AG20443 (cell line): ENCODE measurements at places on chromosomes 5 and 9.

DNA sequence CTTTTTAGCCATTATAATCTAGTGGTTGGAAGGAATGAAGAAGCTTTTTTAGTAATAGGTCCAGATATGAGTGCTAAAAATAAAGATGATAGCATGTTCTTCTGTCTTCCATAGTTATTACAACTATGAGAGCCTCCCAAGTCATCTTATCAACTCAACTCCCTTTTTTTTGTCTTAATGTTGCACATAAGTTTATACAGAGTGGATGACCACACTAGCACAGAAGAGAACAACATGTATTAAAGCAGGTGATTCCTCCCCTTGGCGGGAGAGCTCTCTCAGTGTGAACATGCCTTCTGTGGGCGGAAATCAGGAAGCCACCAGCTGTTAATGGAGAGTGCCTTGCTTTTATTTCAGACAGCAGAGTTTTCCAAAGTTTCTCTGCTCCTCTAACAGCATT is 40.1 kb upstream of the STX17 start:
- no peak for DNase-seq

GRCh38 chr5:172339264-172340180 is 56.0 kb upstream of the UBTD2 start:
- no peak for DNase-seq

GRCh38 chr5:101605700-101606099 is 690.4 kb downstream of the SLCO4C1 start:
- no peak for DNase-seq

DNA sequence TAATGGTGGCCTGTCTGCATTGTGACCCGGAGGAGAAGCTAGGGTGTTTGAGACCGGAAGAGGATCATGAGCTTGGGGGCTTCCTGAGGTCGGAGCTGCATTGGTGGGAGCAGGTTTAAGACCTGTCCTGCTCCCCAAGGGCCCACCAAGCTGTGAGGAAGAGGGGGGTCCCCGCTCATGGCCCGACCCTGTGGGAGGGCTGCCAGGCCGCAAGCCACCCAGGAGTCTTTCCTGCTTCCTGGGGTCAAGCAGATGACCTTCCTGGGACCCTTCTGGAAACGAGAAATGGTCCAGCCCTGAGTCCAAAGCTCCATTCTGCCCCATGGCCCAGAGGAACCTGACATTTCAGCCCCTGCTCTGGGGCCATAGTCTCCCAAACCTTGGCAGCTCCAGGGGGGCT is 61.5 kb upstream of the RNU6ATAC start:
- DNase-seq: no peak

DNA sequence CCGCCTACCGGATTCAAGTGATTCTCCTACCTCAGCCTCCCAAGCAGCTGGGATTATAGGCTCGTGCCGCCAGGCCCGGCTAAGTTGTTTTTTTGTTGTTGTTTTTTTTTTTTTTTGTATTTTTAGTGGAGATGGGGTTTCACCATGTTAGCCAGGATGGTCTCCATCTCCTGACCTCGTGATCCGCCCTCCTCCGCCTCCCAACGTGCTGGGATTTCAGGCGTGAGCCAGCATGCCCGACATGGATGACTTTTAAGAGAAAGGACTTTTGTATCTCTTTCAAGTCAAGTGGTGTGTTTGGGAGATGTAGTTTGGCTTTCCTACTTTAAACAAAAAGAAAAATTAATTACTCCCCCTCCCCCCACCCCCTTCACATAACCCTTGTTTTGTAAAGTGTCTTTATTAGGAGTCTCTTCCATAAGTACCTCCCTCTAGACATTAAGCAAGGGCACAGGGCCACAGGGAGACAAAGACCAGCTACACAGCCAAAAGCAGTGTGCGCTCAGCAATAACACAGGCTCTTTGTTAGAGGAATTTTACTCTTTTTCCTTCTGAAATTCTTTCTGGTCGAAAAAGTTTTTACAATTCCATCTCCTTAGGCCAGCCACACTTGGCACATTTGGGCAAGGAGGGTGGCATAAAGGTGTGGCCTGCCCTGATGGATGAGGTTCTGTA is 31.2 kb downstream of the JAKMIP2 start:
- DNase-seq: no peak

DNA sequence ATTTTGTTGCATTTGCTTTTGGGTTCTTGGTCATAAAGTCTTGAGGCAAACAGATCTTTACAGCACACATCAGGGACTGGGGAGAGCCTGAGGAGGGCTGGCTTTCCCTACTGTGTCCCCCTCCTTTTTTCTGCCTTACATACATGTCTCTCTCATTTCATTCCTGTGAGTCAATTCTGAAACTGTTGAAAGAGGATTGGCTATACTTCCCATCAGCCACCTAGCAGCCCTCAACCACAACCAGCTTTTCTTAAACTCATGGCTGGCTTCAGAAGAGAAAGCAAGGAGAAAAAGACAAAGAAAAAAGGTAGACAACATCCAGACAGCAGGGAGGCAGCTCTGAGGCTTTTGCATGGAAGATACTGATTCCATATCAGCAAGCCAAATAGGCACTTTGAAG is 374.8 kb upstream of the KIF2A start:
- DNase-seq: no peak

DNA sequence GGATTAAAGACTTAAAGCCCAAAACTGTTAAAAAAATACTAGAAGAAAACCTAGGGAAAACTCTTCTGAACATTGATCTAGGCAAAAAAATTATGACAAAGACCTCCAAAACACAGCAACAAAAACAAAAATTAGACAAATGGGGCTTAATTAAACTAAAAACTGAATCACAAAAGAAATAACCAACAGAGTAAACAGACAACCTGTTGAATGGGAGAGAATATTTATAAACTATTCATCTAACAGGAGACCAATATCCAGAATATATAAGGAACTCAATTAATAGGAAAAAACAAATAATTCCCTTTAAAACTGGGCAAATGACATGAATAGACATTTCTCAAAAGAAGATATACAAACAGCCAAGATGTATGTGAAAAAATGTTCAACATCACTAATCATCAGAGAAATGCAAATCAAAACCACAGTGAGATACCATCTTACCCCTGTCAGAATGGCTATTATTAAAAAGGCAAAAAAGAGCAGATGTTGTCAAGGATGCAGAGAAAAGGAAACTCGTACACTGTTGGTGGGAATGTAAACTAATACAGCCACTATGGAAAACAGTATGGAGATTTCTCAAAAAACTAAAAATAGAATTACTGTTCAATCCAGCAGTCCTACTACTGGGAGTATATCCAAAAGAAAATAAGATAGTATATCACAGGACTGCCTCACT is 50.2 kb upstream of the TLX3 start:
- DNase-seq: no peak

DNA sequence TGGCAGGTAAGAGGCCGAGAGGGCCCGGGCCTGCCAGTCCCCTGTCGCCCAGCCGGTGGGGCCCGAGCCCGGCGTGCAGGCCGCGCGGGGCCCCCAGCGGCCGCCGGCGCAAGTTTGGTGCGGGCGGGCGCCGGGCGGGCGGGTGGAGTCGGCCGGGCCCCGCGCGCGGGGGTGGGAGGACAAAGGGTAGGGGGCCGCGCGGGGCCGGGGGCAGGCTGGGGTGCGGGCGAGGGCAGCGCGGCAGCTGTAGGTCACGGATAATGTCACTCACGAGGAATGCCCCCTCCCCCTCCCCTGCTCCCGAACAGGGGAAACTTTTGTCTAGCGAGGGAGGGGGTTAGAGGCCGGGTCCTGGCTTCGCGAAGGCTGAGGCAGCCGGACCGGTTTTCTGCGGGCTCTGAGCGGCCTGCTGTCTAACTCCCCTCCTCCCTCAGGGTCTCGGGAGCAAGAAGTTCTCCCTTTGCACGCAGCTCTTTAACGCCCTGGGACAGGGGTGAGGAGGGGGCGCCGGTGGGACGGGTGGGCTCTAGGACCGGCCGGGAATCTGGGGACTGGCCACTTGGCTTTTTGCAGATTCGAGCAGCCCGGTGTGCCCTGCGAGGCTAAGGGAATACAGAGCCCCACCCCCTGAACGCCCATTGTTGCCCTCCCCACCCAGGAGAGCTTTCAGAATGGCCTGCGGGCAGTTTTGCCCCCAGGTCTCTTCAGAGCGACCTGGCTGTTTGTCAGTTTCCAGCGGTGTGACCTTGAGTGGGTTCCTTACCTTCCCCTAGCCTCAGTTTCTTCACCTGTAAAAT is 21.3 kb upstream of the NDST1 start:
- peak; percentile 58 for DNase-seq

GRCh38 chr5:78751872-78752271 is 103.3 kb upstream of the LHFPL2 start:
- no peak for DNase-seq

GRCh38 chr9:97562542-97562941 is 61.1 kb downstream of the TMOD1 start:
- no peak for DNase-seq

DNA sequence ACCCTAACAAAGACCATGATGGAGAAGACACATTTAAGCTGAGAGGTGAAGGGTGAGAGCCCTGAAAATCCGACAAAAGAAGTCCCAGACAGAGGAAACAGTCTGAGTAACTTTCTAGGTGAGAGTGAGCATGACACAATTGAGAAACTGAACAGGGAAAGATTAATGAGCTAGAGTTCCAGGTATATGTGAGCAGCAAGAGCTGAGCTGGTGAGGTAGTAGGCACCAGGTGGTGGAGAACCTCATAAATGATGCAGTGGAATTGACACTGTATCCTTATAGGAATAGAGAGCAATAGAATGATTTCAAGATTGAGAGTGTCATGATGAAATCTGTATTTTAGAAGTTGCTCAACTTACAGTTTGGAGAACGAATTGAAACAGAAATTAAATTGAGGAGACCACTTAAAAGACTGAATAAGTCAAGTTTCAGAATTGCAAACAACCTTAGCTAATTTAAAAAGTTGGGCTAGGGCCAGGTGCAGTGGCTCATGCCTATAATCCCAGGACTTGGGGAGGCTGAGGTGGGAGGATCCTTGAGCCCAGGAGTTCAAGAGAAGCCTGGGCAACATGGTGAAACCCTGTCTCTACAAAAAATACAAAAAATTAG is 89.8 kb downstream of the NREP start:
- no peak for DNase-seq

GRCh38 chr9:135326633-135327152 is 152.9 kb upstream of the PPP1R26 start:
- DNase-seq: no peak

- DNase-seq: no peak
Observed at GRCh38 chr5:67730917-67731474, 484.6 kb upstream of the PIK3R1 start.

- no peak for DNase-seq
Observed at GRCh38 chr5:154761046-154761736, 6.0 kb downstream of the LARP1 start.

GRCh38 chr5:133868946-133869518 is 99.4 kb downstream of the C5orf15 start:
- DNase-seq: peak; percentile 88

DNA sequence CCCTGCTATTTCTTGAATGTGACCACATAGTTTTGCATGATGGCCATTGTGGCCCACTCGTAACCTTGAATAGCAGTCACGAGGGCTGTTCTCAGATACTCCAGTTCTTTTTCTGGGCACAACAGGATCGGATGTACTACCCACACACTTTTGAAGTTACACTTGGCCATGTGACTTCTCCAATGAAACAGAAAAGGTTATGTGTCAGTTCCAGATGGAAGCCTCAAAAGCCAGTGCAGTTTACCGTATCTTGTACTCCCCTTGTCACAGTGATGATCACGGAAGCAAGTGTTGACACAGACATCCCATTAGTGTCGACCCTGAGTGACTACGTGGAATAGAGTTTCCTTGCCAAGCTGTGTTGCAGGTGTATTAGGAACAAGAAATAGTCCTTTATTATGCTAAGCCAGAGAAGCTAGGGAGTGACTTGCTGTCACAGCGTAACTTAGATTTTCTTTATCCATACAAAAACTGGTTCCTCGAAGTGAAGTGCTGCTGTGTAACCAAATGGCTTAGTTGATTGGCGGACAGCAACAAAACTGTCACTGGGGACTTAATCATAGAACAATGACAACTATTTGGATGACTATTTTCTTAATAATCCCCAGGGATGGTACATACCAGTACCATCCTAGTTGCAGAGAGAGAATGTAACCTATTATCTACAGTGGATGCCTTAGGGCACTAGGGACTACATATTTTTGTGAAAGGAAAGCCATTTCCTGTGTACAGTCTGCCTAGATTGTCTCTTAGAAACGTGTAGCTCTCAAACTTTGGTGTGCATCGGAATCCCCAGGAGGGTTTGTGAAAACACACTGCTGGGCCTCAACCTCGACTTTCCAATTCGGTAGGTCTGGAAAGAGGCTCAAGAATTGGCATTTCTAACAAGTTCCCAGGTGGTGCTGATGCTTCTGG is 90.1 kb upstream of the DMRT1 start:
- peak; percentile 16 for DNase-seq

DNA sequence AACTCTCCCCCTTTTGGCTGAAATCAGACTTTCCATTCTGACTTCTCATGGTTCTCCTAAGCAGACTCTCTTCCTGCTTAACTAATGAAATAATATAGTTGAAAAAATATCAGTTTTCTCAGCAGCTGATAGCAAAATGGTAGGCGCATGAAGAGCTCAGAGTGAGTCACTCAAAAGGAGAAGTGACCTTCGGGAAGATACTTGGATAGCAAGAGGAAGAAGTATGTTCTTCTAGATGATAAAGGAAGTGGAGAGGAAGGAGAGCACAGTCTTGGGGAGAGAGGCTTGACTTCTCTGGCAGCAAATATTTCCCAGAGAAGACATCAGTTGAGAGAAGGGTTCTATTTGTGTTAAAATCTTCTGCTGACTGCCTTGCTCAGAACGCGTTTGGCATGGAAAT is 101.5 kb downstream of the TAF11L14 start:
- DNase-seq: no peak

GRCh38 chr9:106220415-106220814 is 526.1 kb downstream of the TMEM38B start:
- DNase-seq: no peak

DNA sequence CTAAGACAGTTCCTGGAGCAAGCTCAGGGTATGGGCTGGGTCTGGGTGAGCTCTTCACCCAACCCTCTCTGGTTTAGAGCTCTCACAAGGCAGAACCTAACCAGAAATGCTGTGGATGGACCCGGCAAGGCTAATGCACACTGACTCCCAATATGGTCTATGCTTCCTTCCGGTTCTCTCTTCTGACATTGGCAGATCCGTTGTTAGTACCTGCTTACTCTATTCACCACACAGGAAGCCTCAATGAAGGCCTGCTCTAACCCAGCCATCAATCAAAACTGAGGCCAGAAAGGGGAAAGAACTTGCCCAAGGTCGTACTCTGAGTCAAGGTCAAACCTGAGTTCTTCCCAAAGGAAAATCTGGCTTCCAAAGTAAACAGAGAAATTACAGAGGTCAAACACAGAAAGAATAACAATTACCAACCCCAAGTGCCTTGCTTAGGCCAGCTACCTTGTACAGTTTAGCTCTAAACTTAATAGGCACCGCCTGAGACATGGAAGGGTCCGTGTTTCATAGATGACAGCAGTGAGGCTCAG is 46.0 kb upstream of the AKNA start:
- no peak for DNase-seq

- no peak for DNase-seq
Observed at GRCh38 chr5:59061377-59061776, 478.5 kb downstream of the RAB3C start.

GRCh38 chr5:111337133-111337532 is 112.9 kb downstream of the CAMK4 start:
- DNase-seq: no peak
